ENCODE measurements at places on chromosomes 6 and 20.

GRCh38 chr6:113375950-113376846 is 480.9 kb upstream of the MARCKS start:
- no peak for DNase-seq

GRCh38 chr6:89122625-89123024 is 4.8 kb upstream of the SRSF12 start:
- DNase-seq = no peak

DNA sequence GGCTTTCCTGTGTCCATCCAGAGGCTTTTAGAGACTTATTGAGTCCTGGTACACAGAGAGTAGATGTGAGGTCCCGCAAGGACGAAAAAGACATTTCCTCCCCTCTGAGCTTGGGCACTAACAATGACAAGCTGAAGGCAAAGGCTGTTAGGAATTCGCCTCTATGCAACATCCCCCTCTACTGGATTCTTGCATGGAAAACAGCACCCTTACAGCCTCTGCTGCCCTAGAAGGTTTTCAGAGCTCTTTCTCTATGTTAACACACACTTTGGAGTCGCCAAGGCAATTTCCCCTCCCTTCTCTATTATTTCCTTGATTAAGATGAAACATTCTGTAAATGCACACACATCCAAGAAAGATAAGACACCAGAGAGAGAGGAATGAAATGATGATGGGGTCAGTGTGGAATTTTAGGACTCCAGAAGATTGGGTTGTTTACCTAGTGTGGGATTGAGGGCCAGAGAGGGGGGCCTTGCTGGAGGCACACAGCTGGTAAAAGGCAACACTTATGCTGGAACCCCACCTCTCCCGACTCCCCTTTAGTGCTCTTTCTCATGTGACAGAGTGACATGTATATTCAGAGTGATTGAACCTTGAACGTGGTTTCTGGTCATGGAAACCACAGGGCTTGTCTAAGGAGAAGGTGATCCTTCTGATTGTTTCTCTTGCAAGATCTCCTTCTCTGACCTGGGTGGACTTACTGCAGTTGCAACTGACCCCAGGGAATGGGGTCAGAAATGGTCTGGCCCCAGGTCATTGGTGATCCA is 300.7 kb downstream of the CLIC5 start:
- peak; percentile 84 for DNase-seq

- no peak for DNase-seq
Measured at GRCh38 chr20:57259121-57259937, 7.1 kb downstream of the BMP7 start.

GRCh38 chr20:38591474-38592410 is 9.9 kb upstream of the ARHGAP40 start:
- no peak for DNase-seq

DNA sequence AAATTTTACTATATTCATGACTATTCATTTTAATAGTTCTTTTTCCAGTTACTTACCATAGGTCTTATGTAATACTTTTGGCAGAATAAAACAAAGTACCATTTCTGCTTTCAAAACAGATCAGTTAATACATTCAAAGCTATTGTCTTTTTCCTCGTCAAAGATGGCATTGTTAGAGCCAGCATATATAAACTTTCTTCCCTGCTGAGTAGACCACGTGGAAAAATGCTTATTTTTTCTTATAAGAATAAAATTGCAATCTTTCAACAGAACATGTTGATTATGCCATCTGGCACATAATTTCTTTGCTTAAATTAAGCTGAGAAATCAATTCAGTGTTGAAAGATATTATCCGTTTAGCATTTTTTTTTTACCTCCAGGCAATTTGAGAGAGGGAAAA is 34.9 kb upstream of the EXOC2 start:
- DNase-seq = no peak

- DNase-seq = no peak
Measured at GRCh38 chr6:108640104-108640503, 79.4 kb downstream of the FOXO3 start.

GRCh38 chr6:18242062-18242851 is 22.1 kb downstream of the DEK start:
- DNase-seq = no peak

DNA sequence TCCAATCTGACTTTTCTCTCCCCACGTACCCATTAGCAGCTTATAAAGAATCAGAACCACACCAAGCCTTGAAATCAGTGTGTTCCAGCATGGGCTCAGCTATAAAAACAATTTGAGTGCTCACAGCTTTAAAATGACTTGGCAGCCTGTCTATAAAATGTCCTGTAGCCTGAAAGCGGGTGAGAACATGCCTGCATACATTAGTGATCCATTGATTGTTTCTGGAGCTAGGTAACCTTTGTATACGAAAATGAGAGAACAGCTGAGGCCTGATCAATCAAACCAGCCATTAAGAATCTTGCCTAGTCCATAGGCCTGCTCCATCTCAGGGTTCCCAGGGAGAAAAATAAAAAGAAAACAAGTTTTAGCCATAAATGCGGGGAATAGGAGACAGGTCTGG is 245.8 kb upstream of the SULF2 start:
- no peak for DNase-seq

DNA sequence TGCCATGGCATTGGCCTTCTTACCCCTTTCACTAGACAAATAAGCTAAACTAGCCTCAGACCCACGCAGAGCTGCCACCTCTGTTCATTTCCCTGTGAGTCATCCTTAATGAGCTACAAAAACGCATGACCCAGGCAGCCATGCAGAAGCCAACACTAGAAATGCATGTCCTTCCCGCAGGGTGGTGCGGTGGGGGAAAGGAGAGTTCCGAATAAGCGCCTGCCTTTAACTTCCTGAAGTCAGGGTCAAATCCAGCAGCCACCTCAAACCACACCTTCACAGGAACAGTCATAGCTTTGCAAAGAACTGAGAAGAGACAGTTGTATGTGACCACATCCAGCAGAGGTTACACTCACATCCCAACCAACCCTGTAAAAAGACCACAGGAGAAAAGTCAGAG is 40.4 kb downstream of the IRF4 start:
- DNase-seq = no peak

GRCh38 chr6:7543789-7544424 is 2.4 kb downstream of the DSP start:
- DNase-seq = no peak

- DNase-seq = no peak
Measured at GRCh38 chr6:2877057-2877882, 25.8 kb downstream of the SERPINB9 start.

DNA sequence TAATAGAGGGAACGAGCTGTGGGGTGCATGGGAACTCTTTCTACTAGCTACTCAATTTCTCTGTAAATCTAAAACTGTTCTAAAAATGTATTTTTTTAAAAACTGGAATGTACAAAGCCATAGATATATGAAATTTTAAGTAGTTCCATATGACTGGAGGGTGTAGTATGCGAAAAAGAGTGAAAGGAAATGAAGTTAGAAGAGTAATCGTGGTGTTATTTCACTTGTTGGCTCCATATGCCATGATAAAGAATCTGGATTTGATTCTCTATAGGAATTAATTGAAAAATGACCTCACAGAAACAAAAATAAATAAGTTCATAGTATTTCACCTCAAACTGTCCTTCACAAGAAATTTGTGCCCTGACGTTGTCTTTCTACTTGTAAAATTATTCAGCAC is 500.2 kb downstream of the TENT5A start:
- DNase-seq = no peak

- DNase-seq = no peak
Measured at GRCh38 chr6:57279013-57279412, 38.4 kb upstream of the PRIM2 start.

DNA sequence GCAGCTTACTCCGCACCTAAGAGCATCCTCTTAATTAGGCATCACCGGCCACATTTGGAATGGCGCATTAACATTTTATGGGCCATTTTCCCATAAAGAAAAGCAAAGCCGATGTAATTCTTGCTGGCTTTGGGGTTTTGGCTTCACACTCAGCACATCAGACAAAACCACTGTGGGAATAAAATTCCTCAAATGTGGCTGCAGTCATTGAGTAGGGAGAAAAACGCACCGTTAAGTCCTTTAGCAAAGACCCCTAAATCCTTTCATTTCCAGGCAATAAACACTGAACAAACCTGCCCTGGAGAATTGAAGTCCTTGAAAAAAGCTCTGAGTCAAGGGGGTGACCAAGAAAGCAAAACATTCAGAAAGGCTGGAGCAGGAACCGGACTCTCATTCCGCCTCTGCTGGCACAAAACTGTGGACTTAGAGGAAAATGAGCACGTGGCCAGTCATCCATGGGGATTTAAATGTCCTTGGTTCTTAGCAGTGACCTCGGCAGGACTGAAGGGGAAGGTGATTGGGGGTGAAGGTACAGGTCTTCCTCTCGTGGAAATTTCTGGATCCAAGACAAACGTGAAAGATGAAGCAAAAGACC is 102.9 kb downstream of the CDH4 start:
- no peak for DNase-seq

DNA sequence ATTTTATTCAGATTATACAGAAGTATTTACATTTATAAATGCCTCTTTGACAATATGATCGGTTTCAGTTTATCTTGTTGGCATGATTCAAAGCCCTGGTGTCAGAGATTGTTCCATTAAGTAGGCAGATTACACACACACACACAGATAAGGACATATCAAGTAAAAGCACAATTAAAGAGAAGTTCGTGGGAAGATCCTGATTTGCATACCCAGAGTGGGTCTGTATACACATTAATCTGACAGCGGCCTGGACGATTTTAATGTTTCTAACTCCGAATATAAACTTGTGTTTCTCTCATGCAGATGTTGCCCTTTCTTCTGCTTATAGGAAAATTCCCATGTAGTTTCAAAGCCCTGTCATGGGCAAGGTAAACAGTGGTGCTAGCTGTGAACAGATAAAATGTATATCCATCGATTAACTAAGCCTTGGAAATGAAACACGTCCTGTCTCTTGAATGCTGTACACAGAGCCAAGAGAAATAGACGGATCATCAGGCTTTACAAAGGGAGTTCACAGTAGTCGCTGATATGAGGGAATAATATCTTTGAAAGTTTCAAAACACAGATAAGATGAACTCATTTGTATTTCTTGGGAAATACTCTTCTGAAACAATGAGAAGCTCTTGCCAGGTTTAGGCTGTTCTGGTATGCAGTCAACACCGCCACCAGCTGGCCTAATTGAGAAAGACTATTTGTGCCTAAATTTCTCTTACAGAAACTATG is 108.2 kb upstream of the GMDS start:
- peak; percentile 24 for DNase-seq

- DNase-seq = no peak
Measured at GRCh38 chr6:149889326-149889725, 8.6 kb downstream of the RAET1E start.

DNA sequence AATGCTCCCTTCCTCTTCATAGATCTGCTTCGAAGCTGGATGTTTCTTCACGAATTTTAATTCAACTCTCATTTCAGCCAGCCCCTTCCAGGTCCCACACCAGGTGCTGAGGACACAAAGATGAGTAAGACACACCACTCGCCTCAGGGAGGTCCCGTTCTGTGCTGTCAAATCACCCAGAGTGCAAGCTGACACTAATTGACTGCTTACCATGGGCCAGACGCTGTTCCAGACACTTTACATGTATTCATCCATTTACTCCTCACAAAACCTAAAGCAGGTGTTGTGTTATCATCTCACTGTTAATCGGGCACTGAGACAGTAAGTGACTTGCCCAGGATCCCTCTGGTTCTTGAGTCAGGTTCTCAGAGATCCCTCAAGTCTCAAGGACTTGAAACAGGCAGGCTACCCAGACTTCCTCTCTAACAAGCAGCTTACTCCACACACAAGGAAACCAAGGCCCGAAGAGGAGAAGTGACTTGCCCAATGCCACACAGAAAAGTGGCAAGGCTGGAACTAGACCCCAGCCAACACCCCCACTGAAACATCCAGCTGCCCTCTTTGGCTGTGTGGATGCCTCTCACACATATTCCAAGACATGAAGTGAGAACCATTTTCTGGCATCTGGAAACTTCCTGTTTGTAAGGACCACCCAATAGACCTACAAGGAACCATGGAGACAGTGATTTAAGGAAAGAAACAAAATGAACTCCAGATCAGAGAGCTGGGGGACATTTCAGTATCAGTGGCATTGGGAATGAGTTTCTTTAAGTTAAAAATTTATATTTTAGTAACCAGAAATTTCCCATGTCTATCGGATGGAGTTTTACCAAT is 174.5 kb downstream of the CDC5L start:
- no peak for DNase-seq

- DNase-seq = no peak
Measured at GRCh38 chr6:678520-678919, 14.4 kb downstream of the EXOC2 start.

DNA sequence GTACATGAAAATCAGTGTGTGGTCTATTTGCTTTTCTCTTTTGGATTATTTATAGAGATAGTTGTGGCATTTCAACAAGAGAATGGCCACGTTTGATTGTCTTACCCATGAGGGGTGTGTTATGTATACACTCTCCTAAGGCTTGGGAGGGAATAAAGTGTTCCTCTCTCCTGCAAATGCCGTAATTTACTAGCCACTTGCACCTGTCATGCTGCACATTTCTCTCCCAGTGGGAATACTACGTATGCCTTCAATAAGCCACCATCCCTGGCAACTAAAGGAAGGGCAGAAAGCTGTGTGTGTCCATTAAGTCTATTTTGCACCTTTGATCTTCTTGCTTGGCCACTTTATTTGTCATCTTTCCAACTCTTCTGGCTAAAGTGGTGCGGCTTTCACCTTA is 541.2 kb downstream of the QKI start:
- no peak for DNase-seq

DNA sequence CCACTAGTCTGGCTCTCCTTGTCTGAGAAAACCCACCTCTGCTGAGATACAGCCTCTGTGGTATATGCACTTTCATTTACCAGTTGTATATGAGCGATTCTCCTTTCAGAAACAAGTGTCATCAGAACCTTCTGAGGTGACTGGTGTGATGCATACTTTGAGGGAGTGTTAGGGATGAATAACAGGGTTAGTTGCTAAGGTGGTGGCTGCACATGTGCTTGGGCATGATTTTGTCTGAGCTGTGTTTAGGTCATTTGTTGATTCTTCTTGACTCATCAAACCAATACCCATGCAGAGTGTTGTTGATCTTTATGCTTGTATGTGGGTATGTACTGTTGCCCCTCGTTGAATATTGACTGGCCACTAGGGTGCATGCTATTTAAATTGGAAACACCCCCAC is 25.7 kb downstream of the DTD1 start:
- DNase-seq = no peak

DNA sequence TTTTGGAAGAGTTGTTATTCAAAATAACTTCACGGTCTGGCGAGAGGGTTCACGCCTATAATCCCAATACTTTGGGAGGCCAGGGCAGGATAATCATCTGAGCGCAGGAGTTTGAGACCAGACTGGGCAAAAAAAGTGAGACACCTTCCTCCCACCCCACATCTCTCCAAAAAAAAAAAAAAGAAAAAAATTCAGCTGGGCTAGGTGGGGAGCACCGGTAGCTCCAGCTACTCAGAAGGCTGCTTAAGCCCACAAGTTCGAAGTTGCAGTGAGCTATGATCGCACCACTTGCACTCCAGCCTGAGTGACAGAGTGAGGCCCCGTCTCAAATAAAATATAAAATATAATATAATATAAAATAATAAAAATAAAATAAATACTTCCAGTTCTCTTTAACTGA is 10.4 kb downstream of the OR2B2 start:
- DNase-seq = no peak

- DNase-seq = no peak
Measured at GRCh38 chr6:157235600-157236039, 87.7 kb downstream of the TMEM242 start.

- no peak for DNase-seq
Measured at GRCh38 chr6:90764001-90764400, 177.1 kb upstream of the MAP3K7 start.

GRCh38 chr6:37783025-37783855 is 36.3 kb upstream of the ZFAND3 start:
- no peak for DNase-seq

GRCh38 chr6:124982669-124983068 is 20.4 kb downstream of the RNF217 start:
- no peak for DNase-seq
